ENCODE measurements at places on chromosomes 16 and 17. TPM values are rescaled to one million over a fixed set of nuclear protein-coding genes. Genes with fewer than 3 reads are reported as not detected.

TEN1 gene
- 15.9 TPM for total RNA-seq

SMIM36 gene
- not detected for total RNA-seq

CACNG1 gene
- not detected for total RNA-seq

MEOX1 gene
- total RNA-seq = not detected

TMC8 gene
- total RNA-seq = 2.0 TPM

SLFN14 gene
- total RNA-seq = not detected

DBNDD1 gene
- 69.9 TPM for total RNA-seq

TPSD1 gene
- not detected for total RNA-seq

FOXJ1 gene
- 4.9 TPM for total RNA-seq

DNA sequence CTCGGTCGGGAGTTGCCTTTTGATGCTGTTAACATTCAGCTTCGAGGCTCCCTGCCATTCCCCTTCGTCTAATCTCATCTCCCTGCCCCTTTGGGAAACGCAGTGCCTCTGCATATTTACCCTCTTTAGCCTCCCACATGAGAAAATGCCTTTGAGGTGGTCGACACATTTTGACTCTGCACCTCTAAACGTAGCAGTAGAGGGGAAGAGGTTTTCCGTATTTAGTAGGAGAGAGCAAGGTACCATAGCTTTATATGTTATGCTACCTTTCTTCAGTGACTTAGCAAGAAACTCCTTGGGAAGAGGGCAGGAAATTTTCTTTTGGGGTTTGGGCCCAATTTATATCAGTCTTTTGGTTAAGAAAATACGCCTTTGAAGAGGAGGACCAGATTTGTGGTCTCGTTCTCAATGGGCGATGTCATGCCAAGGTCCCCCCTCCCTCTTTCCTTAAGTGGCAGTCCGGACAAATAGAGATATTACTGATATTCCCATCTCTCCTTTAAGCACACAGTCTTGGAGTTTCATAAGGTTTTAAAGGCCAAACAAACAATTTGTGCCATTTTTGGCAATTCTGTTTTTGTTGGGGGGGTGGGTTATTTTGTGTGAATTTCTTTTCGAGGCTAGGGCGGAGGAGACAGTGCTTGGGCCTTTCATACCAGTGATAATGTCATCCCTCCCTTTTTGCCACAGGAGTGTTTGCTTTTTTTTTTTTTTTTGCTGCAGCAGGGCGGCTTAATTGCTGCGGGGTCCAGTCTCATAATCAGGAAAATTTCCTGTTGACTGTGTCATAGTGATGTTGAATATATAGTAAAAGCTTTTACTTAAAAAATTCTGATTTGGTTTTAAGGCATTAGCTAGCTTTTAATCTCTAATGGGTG lies 1.5 kb downstream of the PAFAH1B1 start:
- no peak for DNase-seq
- H3K27me3 ChIP-seq = no peaks in the 10 kb centered on the region
- H3K4me3 ChIP-seq = peak overlapping the region; percentile 91
- no peaks in the 10 kb centered on the region for H3K4me1 ChIP-seq
- no peaks in the 10 kb centered on the region for H3K36me3 ChIP-seq
- H3K27ac ChIP-seq = peak overlapping the region; percentile 79

DNA sequence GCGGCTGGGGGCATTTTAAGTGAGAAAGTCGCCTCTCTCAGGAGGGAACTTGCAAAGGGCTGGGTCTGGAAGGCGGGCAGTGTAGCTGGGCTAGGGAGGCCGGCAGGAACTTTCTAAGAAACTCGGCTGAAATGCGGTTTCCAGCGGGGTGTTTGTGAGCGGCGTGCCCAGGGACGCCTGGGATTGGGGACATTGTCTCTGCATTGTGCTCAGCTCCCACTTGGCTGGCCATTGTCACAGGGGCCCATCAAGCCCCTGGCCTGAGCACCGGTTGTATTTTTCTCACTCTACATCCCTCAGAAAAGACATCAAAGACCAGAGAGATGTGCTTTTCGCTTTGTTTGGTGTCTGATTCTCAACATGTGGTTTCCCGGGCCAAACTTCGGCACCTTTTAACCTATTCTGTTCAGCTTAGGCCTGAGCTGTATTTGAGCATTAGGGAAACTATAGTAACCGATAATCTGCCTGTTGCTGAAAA lies 291.1 kb upstream of the IRX3 start:
- H3K4me1 ChIP-seq = peaks cover 12% of the 10 kb centered on the region
- DNase-seq = peak; percentile 57
- H3K27me3 ChIP-seq = 0 out of 2 replicates have a peak, but pooled peaks cover 3% of the 10 kb centered on the region
- no peak overlapping the region for H3K27ac ChIP-seq

- H3K27me3 ChIP-seq = peaks cover 15% of the 10 kb centered on the region
- H3K4me3 ChIP-seq = no peak overlapping the region
- DNase-seq = no peak
These were observed 1.9 kb upstream of the PLEKHG4 start for GRCh38 chr16:67277294-67277998.

- no peak overlapping the region for H3K4me3 ChIP-seq
- H3K27me3 ChIP-seq = peaks cover 5% of the 10 kb centered on the region
- no peaks in the 10 kb centered on the region for H3K36me3 ChIP-seq
- peaks cover 9% of the 10 kb centered on the region for H3K4me1 ChIP-seq
These were observed 23.9 kb downstream of the NLRC3 start for GRCh38 chr16:3553138-3553923.

DNA sequence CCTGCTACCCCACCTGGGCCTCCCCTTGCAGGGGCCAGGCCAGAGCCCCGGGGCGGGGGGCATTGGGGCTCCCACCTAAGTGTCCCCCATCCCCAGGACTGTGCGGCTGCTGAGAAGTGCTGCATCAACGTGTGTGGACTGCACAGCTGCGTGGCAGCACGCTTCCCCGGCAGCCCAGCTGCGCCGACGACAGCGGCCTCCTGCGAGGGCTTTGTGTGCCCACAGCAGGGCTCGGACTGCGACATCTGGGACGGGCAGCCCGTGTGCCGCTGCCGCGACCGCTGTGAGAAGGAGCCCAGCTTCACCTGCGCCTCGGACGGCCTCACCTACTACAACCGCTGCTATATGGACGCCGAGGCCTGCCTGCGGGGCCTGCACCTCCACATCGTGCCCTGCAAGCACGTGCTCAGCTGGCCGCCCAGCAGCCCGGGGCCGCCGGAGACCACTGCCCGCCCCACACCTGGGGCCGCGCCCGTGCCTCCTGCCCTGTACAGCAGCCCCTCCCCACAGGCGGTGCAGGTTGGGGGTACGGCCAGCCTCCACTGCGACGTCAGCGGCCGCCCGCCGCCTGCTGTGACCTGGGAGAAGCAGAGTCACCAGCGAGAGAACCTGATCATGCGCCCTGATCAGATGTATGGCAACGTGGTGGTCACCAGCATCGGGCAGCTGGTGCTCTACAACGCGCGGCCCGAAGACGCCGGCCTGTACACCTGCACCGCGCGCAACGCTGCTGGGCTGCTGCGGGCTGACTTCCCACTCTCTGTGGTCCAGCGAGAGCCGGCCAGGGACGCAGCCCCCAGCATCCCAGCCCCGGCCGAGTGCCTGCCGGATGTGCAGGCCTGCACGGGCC lies 1.9 kb downstream of the WFIKKN1 start:
- peaks cover 25% of the 10 kb centered on the region for H3K4me1 ChIP-seq
- H3K36me3 ChIP-seq = 0 out of 2 replicates have a peak, but pooled peaks cover 4% of the 10 kb centered on the region
- no peak overlapping the region for H3K27ac ChIP-seq
- H3K4me3 ChIP-seq = no peak overlapping the region

DNA sequence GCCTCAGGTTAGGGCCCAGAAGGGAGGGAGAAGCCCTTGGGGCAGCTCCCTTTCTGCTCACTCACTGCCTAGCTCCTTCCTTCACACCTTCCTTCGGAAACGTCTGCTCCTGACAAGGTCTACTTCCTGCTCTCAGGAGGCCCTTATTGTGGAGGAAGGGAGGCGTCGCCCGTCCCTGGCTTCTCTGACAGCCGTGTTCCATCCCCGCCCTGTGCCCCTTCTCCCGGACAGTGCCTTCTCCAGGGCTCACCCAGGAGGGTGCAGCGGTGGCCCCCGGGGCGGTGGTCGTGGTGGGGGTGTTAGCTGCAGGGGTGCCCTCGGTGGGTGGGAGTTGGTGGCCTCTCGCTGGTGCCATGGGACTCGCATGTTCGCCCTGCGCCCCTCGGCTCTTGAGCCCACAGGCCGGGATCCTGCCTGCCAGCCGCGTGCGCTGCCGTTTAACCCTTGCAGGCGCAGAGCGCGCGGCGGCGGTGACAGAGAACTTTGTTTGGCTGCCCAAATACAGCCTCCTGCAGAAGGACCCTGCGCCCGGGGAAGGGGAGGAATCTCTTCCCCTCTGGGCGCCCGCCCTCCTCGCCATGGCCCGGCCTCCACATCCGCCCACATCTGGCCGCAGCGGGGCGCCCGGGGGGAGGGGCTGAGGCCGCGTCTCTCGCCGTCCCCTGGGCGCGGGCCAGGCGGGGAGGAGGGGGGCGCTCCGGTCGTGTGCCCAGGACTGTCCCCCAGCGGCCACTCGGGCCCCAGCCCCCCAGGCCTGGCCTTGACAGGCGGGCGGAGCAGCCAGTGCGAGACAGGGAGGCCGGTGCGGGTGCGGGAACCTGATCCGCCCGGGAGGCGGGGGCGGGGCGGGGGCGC lies 231.9 kb downstream of the SEC14L1 start:
- peak; percentile 93 for DNase-seq
- no peaks in the 10 kb centered on the region for H3K27me3 ChIP-seq
- H3K27ac ChIP-seq = no peak overlapping the region
- peak overlapping the region; percentile 76 for H3K4me3 ChIP-seq
- H3K4me1 ChIP-seq = peaks cover 9% of the 10 kb centered on the region
- no peaks in the 10 kb centered on the region for H3K36me3 ChIP-seq

GRCh38 chr17:64339516-64340490 lies 50.9 kb downstream of the PECAM1 start:
- peaks cover 3% of the 10 kb centered on the region for H3K4me1 ChIP-seq
- peaks cover 8% of the 10 kb centered on the region for H3K27me3 ChIP-seq
- no peak for DNase-seq
- no peaks in the 10 kb centered on the region for H3K36me3 ChIP-seq
- H3K4me3 ChIP-seq = no peak overlapping the region
- no peak overlapping the region for H3K27ac ChIP-seq

- no peaks in the 10 kb centered on the region for H3K36me3 ChIP-seq
- peaks cover 2% of the 10 kb centered on the region for H3K4me1 ChIP-seq
- no peak overlapping the region for H3K4me3 ChIP-seq
- peaks cover 30% of the 10 kb centered on the region for H3K27me3 ChIP-seq
- DNase-seq = no peak
These were observed 1.6 kb downstream of the CA7 start for GRCh38 chr16:66845791-66846221.

DNA sequence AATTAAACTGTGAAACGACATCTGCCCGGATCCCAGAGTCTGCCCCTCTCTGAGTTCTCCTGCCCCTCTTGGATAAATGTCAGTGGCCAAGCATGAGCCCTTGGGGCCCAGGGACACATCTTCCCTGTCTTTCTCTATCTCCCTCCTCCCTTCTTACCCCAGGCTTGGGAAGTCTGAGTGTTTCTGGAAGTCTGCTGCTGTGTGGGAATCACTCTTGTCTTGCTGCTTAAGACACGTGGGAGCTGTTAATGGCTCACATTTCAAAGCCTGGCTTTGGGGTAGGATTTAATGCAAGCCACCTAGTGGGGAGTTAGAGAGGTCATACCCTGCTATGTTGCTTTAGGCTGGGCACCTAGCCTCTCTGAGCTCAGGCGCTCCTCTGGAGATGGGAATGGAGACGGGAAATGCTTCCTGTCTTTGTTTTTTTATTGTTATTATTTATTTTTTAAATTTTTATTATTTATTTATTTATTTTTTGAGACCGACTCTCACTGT lies 218.5 kb upstream of the CIBAR2 start:
- H3K27ac ChIP-seq = no peak overlapping the region
- H3K4me1 ChIP-seq = peaks cover 4% of the 10 kb centered on the region
- no peak for DNase-seq
- no peaks in the 10 kb centered on the region for H3K36me3 ChIP-seq
- H3K27me3 ChIP-seq = peaks cover 56% of the 10 kb centered on the region
- peak overlapping the region; percentile 36 for H3K4me3 ChIP-seq

GRCh38 chr17:79699386-79700036 lies 31.2 kb upstream of the ENPP7 start:
- no peak overlapping the region for H3K27ac ChIP-seq
- no peak overlapping the region for H3K4me3 ChIP-seq
- H3K36me3 ChIP-seq = no peaks in the 10 kb centered on the region
- no peaks in the 10 kb centered on the region for H3K27me3 ChIP-seq
- peaks cover 2% of the 10 kb centered on the region for H3K4me1 ChIP-seq

DNA sequence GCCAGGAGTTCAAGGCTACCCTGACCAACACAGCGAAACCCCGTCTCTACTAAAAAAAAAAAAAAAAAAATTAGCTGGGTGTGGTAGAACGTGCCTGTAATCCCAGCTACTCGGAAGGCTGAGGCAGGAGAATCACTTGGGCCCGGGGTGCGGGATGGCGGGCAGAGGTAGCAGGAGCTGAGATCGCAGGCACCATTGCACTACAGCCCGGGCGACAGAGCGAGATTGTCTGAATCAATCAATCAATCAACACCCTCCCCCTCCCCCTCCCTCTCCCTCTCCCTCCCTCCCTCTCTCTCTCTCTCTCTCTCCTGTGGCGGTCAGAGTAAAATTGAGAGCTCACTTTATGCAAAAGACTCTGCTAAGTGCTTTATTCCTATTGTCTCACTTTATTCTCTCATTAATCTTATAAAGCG lies 1.2 kb downstream of the HSDL1 start:
- no peaks in the 10 kb centered on the region for H3K36me3 ChIP-seq
- H3K27me3 ChIP-seq = no peaks in the 10 kb centered on the region
- no peak overlapping the region for H3K27ac ChIP-seq
- no peak for DNase-seq
- H3K4me3 ChIP-seq = peak overlapping the region; percentile 88

GRCh38 chr16:66003201-66003600 lies 363.3 kb upstream of the CDH5 start:
- H3K27ac ChIP-seq = no peak overlapping the region
- H3K4me3 ChIP-seq = no peak overlapping the region
- H3K27me3 ChIP-seq = no peaks in the 10 kb centered on the region
- H3K36me3 ChIP-seq = no peaks in the 10 kb centered on the region
- DNase-seq = no peak

GRCh38 chr17:57442914-57443571 lies 186.7 kb downstream of the MSI2 start:
- peaks cover 24% of the 10 kb centered on the region for H3K4me1 ChIP-seq
- H3K4me3 ChIP-seq = no peak overlapping the region
- H3K27ac ChIP-seq = no peak overlapping the region
- H3K36me3 ChIP-seq = no peaks in the 10 kb centered on the region

DNA sequence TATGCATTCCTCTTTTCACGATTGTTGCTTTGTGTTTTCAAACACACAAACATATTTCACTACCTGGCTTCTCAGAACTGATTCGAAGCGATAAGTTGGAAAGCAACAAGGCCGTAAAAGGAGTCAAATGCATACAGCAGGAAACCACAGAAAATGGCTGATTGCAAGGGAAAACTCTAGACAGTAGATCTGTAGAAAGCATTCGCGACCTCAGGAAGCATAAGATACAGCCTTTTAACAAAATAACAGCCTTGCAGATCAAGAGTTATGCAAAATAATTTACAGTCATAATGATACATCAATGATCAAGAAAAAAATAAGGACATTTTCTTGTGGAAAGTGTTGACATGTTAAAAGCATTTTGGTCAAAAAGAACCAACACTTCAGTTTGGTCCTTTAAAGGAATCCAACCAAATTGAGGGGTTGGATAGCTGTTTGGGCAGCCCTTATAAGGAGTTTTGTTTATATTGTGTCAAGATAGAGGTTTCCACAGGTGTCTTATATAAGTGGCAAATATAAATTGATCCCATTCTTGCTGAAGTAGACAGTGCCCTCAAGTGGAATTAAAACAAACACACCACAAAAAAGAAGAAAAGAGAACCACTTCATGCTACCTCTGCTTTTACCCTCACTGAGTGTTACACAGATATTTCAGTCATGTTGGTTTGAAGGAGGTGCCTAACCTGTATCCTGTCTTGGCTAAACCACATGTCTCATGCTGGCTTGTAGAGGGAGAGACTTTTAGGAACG lies 5.5 kb downstream of the CYLD start:
- H3K27ac ChIP-seq = no peak overlapping the region
- H3K36me3 ChIP-seq = no peaks in the 10 kb centered on the region
- H3K4me3 ChIP-seq = no peak overlapping the region
- H3K27me3 ChIP-seq = no peaks in the 10 kb centered on the region
- 0 out of 2 replicates have a peak, but pooled peaks cover 8% of the 10 kb centered on the region for H3K4me1 ChIP-seq
- no peak for DNase-seq
